ENCODE measurements at places on chromosomes 2 and 18.

DNA sequence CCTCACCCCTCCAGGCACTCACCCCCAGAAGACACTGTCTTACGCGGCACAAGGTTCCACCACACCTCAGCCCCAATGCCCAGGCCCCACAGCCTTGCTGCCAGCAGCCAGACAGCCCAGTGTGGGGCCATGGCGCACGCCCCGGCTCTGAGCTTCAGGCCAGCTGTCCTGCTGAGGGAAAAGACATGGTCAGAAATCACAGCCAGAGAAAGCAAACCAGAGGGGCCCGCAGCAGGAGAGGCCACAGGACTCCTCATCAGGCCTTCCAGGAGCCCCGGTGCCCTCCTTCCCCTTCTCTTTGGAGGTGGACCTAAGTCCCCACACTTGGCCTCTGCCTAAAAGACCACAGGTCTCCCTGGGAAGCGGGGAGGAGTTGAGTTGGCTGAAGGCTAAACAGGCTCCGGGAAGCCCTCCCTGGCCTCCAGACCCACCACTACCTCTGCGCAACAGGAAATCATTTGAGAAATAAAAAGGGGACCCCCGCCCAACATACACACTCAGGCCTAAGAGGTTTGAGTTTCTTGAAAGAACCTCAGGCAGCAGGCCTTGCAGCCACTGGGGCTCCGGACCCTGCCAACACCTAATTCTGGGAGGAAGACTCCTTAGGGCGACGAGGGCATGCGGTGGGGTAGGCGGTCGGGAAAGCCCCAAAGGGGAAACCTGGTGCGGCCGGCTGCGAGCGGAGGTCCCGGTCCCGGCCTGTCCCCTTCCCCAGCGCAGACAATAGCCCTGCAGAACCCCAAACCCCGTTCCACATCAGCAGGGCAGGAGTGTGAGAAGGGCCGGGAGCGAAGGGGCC lies 1.9 kb downstream of the SEMA4C start:
- peak; percentile 30 for DNase-seq

GRCh38 chr18:8771930-8772329 lies 66.6 kb downstream of the MTCL1 start:
- no peak for DNase-seq

DNA sequence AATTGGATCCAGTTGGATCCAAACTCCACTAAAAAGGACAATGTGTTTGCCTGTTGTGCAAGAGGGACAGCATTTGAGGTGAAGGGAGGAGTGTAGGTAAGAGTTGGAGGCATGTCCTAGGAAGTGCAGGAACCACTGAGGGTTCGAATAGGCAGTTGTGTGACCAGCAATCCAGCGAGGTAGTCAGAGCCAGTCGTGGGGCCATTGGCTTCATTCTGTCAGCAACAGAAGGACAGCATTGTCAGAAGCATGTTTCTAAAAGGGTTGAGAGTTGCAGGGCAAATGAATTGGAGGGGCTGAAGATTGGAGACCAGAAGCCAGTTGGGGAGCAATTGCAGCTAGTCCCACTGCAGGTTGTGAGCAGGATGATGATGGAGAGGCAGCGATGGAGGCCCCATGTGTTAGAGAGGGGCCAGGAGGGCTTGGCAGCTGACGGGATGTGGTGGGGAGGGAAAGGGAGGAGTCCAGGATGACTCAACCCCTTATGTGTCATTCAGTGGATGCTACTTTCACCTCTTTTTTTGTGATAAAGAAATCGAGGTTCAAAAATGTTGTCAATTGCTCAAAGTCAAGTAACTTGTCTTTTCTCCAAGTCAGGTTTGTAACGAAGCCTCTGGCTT lies 96.7 kb upstream of the SIX3 start:
- no peak for DNase-seq

DNA sequence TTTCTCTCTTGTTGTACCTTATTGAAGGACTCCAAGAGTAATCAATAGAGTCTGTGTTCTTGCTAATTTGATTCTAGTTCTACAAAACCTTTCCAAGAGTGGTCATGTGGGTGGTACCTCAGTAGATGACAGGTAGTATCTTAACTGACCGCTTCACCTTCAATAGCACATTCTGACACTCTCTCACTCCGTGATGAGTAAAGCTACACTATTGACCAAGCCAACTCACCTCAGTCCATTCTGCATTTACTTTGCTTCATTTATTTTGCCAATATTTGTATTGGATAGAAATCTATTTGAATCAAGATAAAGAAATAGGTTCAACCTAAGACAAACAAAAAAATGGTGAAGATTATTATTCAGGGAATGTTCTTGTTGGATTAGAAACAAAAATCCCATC lies 1869.6 kb upstream of the CELF4 start:
- no peak for DNase-seq

GRCh38 chr2:72274380-72274797 lies 126.7 kb upstream of the CYP26B1 start:
- no peak for DNase-seq

GRCh38 chr18:48953104-48953706 lies 2.4 kb upstream of the SMAD7 start:
- DNase-seq: no peak

GRCh38 chr2:205193836-205194228 lies 488.5 kb upstream of the NRP2 start:
- no peak for DNase-seq

DNA sequence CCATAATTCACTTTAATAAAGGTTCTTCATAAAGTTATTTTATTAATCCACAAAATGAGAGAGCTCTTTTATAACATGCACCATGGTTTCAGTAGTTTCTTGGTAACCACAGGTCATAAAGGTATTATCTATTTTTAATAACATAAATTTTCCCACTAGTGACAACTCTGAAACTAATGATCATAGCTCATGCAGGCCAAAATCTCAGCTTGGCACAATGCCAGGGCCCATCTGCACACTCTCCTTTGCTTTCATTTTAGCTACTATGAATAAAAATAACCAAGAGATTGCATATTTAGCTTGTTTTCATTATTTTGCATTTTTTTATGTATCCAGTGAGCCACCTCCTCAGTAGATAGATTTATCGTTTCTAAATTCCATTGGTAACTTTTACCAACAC lies 691.8 kb upstream of the CHAC2 start:
- DNase-seq: no peak

DNA sequence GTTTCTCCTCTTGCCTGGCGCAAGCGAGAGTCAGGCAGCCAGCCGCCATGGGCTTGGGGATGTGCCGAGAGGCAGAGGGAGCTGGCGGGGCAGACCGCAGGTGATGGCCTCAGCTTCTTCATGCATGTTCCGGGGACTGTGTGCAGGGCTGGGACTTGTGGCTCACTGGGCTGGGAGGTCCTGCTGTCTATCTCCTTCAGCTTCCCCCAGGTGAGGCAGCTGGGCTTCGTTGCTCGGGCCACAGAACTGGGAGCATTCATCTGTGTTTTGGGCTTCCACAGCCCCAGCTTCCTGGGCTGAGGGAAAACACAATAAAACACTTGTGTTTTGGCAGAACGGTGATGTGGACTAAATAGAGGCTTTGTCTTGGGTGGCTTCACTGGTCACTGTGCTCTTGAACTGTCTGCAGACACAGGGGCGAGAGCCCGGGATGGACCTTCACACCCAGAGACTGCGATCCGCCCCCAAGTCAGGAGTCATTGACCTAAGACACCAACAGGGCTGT lies 93.5 kb downstream of the DYSF start:
- no peak for DNase-seq

DNA sequence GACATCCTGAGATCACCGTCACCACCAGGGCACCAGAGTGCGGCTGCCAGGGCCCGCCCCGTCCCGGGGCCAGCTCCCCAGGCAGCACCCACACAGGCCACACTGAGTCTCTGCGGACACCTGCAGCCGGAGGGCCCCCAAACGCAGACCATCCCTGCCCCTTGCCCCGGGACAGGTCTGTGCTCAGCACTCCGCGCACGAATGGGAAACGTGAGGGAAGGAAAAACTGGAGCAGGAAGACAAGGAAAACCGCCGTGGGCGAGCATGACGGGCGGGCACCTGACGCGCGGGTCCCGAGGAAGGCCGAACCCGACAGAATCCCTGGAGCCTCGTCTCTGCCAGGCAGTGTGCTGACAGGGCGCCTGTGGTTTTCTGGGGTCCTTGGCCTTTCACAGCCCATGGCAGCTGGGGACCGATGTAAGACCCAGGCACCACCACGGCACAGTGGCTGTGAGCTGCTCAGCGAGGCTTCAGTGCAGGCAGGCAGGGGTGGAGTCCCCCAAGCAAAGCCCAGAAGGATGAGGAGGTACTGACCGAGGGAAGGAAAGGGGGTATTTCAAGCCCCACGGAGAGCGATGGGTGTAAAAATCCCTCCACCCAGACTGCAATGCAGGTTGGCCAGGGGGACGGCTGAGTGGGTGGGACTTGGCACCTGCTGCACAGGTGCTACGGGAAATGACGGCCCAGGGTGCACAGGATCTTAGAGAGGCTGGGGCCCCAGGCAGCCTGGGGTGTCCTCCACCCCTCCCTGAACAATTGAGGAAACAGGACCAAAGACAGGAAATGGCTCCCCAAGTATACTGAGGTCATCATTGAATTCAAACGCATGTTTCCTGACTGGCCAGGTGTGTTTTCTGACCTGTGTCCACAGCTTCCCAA lies 59.0 kb downstream of the PXDN start:
- no peak for DNase-seq

- no peak for DNase-seq
Measured at GRCh38 chr2:189060096-189060642, 86.0 kb downstream of the COL3A1 start.

GRCh38 chr2:41527525-41528323 lies 520.1 kb upstream of the PKDCC start:
- DNase-seq: no peak

DNA sequence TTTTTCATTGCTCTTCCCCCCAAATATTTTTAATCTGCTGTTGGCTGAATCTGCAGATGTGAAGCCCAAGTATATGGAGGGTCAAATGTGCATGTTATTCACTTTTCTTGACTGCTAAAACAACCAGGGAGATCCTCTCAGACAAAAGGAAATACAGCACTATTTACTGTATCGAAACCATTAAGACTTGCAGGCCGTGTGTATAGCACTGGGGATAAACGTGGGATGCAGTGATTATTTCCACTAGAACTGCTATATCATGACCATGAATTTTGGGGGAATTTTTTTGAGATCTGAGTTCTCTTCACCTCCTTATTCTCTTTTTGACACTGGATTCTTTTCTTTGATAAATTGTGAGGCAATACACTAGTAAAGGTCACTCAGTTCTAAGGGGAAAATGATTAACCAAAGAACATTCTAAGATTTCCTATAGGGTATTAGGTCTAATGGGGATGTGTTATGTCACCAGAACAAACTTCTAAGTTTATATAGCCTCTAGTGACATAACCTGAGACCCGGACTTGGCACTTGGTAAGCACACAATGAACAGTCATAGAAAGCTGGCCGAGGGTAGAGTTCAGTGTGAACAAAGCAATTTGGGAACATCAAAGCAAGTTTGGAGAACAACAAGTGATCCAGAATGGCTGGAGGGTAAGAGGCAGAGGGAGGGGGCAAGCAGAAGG lies 14.9 kb upstream of the UGT1A1 start:
- no peak for DNase-seq

DNA sequence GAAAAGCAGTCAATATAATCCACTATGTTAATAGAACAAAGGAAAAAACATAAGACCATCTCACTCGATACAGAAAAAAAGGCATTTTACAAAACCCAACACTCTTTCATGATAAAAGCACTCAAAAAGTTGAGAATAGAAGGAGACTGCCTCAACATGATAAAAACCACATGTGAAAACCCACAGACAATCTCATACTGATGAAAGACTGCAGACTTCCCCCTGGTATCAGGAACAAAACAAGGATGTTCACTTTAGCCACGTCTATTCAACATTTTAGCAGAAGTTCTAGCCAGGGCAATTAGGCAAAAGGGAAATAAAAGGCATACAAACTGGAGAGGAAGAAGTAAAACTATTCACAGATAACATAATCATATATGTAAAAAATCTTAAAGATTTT lies 285.9 kb downstream of the EIPR1 start:
- DNase-seq: no peak

- no peak for DNase-seq
Measured at GRCh38 chr2:237213315-237214022, 127.8 kb downstream of the COPS8 start.

DNA sequence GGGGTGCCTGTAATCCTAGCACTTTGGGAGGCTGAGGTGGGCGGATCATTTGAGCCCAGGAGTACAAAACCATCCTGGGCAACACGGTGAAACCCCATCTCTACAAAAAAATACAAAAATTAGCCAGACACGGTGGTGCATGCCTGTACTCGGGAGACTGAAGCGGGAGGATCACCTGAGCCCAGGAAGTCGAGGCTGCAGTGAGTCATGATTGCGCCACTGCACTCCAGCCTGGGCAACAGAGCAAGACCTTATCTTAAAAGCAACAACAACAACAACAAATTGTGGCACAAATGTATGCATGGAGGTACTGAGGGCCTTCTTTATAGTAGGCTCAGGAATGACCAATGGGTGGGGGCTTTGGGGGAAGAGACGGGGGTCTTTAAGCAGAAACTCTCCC lies 38.5 kb downstream of the HPCAL1 start:
- no peak for DNase-seq

DNA sequence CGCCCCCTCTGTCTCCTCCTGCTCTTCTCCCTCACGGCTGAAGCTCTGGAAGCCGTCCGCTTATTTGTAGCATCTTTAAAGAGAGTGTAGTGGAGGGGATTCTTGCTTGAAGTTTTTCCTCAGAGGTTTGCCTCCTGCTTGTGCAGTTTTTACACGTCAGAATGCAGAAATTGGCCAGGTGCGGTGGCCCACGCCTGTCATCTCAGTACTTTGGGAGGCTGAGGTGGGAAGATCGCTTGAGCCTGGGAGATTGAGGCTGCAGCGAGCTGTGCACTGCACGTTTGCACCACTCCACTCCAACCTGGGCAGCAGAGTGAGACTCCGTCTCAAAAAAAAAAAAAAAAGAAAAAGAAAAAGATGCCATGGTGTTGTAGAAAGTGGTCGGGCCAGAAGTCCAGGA lies 69.0 kb downstream of the ITGB1BP1 start:
- DNase-seq: no peak

- no peak for DNase-seq
Measured at GRCh38 chr2:80496775-80497174, 192.2 kb upstream of the LRRTM1 start.

DNA sequence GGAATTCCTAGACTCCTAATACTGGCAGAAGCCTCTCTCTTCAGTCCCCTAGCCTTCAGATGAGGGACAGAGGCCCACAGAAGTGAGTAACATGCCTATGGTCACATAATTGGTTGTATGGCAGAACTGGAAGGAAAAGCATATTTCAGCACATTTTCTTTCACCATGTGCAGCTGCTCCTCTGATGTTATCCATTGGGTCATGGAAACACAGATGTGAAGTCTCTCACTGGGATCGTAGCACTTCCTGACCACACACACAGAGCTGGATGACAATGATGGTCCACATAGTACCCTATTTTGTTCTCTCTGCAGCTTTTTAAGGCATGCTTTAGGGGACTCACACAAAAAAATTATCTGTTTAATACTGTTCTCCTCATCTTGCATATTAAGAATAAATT lies 24.5 kb downstream of the MYO3B start:
- DNase-seq: no peak

DNA sequence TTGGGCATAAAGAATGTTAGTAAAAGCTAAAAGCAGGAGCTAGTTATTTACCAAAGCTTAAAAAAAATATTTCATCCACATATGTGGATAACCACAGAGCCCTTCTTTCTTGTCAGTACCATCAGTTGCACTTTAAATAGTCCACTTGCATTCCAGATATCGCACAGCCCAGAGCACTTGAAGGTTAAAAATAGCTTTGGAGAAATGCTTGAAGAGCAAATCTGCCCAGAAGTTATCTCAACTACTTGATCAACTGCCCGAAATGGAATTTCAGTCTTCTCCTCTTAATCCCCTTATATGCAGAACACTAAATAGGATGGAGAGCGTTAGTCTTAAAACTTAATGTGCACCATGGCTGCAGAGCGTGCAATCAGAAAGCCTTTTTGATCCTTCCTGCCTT lies 148.3 kb downstream of the PLEKHA3 start:
- DNase-seq: no peak

All from stimulated activated CD4-positive, alpha-beta T cell treated with anti-CD3 and anti-CD28 coated beads, Interleukin-4, amount 100 ng/mL, for 48 hours (primary cell).